GM04504 (cell line): ENCODE measurements at places on chromosomes 6 and 20.

- DNase-seq = no peak
Observed at GRCh38 chr20:34300809-34301586, 2.2 kb downstream of the AHCY start.

DNA sequence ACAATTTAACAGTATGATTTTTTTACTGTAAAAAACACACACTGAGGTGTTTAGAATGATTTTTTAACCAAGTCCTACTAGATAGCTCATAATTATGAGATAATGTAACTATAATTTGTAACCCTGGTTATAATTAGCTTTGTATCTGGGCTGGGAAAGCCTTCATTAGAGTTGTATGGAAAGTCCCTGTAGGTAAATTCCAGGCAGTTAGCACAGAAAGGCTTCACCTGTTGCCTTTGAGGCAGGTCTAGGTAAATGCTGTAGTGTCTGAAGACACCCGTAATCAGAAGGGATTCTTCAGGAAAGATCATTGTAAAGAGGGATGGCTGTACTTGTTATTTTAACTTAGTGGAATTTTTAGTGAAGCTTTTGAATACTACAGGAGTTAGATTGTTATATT, 1.9 kb downstream of the TMEM200A start:
- DNase-seq = no peak

- peak; percentile 76 for DNase-seq
Observed at GRCh38 chr20:3470627-3471396, at the start of gene ATRN. Gene ATRN, plus strand, starts transcription at chr20:3471018. Its CDS starts 90 bp downstream, at chr20:3471108.

GRCh38 chr6:5746759-5747130, 260.0 kb downstream of the NRN1 start:
- no peak for DNase-seq

DNA sequence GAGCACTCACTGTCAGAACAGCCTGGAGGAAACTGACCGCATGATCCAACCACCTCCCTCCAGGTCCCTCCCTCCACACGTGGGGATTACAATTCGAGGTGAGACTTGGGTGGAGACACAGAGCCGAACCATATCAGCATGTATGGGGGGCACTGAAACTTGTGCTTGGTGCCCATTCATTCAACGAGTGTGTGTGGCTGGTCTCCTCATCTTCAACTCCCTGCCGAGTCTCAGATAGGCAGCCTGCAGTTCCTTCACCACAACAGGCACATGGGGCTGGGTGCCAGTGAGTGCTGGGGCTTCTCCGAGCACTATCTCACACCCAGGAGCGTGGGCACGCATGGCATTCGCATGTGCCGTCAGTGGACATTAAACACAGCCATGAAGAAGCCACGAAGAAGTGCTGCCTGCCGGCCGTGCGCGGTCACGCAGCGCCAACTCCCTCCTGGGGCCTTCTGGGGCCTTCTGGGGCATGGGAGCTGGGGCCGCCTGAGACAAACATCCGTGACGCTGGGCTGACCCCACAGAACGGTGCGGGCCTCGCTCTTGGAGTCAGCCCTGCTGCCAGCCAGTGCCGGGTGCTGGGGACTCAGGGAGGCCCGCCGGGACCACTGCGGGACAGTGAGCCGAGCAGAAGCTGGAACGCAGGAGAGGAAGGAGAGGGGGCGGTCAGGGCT, 714 bp upstream of the RTEL1 start:
- no peak for DNase-seq

DNA sequence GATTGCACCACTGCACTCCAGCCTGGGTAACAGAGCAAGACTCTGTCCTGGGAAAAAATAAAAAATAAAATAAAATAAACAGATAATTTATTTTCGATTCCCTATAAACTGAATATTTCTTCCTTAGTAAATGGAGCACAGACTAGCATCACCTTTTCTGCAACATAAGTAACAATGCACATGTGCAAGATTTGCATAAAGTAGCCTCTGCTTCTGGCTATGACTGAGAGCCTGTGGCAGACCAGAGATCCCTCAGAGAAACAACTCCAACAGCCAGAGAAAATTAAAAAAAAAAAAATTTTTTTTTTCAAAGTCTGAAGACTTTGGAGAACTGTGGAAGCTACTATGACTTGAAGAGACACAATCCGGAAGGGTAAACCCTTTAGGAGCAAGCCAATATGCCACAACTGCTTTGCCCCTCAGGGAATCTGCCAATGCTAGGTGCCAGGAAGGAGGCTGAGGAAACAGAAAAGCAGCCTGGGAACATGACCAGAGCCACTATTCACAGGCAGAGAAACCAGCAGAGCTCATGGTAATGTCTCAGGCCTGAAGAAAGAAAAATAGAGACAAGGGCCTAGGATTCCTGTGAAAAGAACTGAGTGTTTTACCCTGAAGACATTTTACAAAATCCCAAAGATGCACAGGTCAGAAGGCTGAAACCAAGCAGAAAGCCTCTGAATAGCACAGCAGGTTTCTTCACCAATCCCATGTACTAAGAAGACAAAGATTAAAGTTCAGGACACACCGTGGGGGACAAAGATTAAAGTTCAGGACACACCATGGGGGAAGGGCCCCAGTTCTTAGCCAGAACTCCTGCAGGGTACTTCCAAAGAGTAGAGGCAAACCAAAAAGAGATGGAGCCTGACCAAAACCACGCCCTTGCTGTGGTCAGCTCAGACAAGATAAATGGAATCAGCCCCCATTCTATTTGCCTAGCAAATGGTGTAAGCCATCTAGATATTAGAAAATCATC, 25.8 kb downstream of the B4GALT5 start:
- no peak for DNase-seq

DNA sequence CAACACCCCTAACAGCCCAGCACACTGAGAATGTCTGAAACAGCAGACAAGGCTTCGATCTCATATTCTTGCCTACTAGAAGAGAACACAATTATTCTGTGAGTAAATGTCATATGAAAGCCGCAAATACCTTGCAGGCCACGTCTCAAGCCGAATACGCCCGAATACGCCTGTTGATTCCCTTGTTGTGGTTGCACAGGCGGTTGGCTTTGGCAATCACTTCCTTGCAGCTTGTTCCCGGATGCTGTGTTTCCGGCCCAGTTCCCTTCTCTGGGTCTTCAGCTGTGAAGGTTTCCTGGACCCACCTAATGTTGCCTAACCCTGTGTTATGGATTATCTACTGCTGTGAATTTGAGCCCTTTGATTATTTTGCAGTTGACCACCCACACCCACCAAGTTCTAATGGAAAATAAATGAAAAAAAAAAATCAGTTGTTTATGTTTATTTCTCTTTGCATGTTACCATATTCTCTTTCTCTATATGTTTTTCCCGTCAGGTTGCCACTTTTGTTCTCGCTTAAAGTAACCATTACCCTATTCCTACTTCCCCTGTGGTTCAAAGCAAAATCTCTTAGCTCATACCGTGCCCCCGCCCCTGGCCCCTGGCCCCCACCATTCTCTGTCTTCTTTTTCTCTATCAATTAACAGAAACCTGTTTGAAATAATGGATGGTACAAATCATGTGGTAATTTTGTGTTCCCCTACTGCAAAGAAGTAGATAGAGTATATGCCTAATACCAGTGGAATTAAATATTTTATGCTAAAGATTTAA, 172.4 kb downstream of the ADGB start:
- no peak for DNase-seq

DNA sequence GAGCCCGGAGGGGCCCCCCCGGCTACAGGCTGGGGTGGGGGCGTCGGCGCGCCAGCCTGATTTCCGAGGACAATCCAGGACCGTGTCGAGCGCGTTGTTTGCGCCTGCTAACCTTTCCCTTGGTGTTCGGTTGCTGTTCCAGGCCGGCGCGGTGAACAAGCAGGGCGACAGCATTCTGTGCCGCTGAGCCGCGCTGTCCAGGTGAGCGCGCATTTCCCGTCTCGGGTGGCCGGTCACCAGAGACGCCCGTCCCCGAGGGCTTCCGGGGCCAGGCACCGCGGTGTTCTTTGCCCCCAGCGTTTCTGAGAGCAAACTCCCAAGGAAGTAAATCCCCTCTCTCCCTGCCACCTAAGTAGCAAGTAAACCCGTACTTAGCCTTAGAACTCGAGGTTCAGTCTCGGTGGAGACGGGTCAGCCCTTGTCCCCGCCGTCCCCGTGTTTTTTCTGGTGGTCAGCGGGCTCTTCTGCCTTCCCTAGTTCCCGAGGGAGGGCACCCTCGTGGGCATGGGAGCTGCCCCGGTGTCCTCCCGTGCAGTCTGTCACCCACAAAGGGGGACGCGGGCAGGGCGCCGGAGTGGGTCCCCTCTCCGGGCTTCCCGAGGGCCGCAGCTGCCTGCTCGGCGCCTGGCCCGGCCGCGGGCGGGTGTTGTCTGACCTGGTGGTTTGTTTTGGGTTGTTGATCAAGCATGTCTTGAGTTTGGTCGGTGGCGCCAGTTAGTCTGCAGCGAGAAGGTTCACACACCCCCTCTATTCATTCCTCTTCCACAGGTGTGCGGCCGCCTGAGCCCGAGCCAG, 1.5 kb downstream of the ID4 start:
- no peak for DNase-seq

DNA sequence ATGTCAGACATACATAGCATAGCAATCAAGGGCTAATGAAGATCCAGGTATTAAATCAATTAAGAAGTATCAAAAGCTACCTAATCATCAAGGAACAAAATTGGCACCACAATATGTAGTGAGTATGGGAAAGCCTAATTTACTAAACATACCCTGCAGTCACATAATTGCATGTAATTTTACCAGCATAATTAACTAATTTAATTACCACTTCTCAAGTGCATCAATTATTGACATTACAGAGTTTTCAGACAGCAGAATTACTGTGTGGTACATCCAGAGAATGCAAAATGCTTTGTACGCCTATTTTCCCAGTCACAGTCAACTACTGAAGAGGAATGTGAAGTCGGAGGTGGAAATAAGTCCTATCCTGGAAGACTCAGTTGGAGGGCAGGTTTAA, 279.0 kb upstream of the ID4 start:
- no peak for DNase-seq

- no peak for DNase-seq
Observed at GRCh38 chr6:146149770-146150169, 120.9 kb downstream of the GRM1 start.
